ENCODE measurements at places on chromosomes 7 and 10.

- no peak for DNase-seq
Measured at GRCh38 chr10:23614483-23614882, 175.6 kb downstream of the OTUD1 start.

DNA sequence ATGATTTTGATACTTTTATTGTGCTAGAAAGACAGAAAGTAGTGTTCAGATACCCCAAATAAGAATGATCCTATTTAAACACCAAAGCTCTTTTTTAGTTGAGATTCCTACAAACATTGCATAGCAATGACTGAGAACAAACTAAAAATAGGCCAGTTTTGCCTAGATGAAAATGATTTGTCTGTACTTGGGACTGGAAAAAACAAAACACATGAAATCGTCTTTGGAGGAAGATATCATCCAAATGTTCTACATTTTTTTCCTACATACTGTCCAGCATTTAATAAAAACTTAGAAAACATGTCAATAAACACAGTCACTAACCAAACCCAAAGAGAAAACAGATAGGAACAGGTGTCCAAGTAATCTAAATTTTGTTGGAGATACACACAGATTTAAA is 111.6 kb upstream of the MEOX2 start:
- no peak for DNase-seq

DNA sequence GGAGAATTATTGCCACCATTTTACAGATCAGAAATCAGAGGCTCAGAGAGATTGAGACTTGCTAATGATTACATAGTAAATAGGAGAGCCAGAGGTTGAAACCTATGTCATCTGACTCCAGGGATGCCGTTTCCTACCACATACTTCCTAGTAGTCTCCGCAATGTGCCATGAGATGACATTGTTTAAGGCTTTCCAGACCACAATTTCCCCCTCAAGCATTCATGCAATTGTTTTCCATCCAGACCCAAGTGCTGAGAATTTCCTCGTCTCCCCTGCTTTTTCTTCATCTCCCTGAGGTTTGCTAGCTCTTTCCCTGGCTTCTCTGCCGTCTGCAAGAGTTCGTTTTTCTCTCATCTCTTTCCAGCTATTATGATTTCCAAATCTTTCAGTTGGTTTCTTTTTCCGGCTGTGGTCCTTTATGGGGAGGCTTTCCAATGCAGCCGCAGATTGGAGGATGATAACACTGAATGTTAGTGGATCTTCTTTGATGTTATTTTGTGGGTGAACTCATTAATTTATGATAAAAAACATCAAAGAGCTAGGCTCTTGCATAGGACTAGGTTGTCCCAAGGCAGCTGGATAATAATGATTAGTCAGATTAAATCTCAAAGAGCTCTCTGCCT is 6.9 kb upstream of the GOLGA7B start:
- no peak for DNase-seq

DNA sequence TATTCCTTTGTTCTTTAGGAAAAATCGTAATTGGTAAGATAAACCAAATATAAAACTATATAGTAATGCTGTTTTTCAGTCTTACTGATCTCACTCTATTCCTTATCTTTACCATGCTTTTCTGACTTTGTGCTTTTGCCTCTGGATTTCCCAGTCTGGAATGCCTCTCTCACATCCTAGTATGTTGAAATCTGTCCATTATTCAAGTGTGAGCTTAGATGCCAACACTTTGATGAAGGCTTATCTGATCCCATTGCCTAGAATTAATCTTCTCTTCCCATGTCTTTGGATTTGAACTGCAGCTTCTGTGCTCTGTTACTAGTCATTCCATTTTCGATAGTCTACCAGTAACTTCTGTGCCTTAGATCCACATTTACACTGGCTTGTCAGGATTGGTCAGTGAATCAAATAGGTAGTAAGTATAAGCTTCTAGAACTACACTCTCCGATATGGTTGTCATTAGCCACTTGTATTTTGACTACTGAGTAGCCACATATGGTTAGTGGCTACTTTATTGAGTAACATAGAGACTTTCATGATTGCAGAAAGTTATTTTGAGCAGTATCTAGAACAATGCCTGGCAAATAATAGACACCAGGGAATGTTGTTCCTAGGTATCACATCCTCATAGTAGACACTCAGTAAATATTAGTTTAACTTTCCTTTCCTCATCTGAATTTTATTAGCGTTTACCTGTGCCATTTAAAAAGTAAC is 92.9 kb downstream of the BMPR1A start:
- DNase-seq: no peak

DNA sequence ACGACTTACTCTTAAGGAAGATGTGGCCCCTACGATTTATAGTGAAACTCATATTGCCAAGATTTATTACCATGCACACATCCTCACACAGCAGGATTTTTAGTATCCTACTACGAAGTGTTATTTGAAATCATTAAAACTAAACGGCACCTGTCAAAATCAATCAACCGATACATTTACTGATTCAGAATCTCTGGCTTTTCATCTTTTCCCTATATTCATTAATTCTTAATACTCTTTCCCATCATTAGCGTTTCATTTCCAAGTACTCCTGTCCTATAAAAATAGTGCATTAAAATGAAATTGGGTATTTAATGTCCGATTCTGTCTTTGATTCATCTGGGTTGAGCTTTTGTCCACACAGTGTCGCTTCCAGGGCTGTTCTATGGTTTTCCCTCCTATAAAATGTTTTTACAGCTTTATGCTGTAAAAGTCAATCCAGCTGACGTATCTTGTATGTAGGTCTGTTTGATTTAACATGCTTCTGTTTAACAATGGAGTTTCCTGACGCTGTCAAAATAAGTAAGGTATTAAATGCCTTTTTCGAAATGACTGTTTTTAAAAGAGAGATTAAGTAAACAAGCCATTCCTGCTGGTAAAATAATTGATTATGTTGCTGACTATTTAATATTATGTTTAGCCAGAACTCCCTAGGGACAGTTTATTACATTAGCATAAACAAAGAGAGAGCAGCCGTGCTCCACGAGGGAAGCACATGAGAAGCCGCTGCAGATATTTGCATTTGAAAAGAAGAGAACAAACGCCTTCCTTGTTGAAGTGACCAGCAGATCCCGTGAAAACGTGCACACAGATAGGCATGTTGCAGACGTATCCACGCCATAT is 22.3 kb upstream of the SFMBT2 start:
- peak; percentile 85 for DNase-seq

- DNase-seq: no peak
Measured at GRCh38 chr7:117970801-117971200, 97.6 kb upstream of the CTTNBP2 start.

Measured in eye (tissue), 1 donor.